Vagina (tissue), 2 donors: ENCODE measurements at places on chromosomes 12 and 14.

GRCh38 chr14:24162093-24162492 lies 1.0 kb downstream of the IRF9 start:
- no peak for DNase-seq

GRCh38 chr14:58082011-58082410 lies 70.0 kb downstream of the ARMH4 start:
- no peak for DNase-seq

DNA sequence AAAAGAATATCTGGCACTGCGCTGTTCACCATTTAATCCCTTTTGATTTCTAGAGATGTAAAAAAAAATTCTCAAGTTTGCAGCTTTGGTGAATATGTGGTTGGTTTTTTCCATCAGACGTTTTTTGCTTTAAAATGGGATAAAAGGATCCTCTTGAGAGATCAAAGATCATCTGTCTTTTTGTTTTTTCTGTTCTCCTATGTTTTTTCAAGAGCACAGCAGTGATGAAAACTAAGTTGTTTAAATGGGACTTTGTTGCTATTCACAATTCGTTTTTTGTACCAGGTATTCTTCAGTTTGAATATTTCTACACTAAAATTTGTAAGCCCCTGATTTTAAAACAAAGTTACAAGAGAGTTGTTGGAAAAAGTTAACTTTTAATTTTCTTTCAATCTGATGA lies 29.7 kb upstream of the REP15 start:
- no peak for DNase-seq

GRCh38 chr12:116495260-116495659 lies 63.9 kb upstream of the MAP1LC3B2 start:
- DNase-seq = no peak

GRCh38 chr14:77213679-77214016 lies 32.0 kb downstream of the TMEM63C start:
- DNase-seq = no peak

DNA sequence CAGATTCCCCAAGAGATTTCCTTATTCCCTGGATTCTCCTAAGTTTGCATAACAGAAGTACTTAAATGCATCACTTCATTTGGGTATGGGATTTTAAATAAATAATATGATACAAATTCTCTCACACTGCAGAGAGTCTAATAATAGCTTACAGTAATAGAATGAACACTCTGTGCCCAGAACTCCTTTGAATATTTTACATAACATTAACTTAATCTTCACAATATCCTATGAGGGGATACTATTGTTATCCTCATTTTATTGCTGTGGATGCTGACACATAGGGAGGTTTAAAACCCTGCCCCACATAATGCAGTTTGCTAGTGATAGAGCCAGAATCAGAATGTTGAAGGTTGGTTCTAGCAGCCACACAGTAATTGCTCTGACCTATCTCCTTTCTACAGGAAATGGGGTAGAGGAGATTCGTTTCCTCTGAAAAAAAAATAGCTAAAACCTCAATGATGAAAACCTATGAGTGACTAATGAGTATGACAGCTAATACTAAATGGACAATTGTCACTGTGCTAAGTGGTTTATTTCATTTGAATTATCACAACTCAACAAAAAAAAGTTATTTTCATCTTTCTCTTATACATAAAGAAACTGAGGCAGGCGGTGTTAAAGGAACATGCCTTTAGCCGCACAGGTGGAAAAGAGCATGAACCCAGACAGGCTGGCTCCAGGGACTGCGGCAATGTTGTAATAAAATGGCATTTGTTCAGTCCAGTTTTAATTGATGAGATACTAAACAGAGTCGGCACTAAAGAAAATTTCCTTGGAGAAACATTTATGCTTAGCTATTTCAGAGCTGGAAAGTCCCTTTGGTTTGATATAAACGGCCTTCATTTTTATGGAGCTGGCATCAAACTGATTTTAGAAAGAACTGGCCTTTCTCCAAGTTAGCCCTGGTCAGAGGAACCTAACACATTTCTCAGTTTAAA lies 880.9 kb downstream of the NRXN3 start:
- DNase-seq = no peak

DNA sequence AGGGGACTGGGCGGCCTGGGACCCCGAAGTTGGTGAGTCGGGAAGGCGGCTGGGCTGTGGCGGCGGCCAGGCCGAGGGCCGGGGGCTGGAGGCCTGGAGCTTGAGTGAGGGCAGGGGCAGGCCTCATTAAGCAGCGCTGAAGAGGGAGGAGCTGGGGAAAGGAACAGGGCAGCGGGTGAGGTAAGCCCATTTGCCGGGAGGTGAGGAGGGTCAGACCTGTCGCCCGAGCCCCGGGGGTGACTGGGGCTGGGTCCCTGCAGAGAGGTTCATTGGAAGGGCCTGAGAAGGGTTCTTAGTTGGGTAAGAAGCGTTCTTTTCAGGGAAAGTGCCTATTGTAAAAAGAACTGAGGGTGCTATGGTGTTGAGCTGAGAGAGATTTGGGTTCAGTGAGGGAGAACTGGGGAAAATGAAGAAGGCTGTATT lies 441 bp downstream of the RAB5B start:
- no peak for DNase-seq

DNA sequence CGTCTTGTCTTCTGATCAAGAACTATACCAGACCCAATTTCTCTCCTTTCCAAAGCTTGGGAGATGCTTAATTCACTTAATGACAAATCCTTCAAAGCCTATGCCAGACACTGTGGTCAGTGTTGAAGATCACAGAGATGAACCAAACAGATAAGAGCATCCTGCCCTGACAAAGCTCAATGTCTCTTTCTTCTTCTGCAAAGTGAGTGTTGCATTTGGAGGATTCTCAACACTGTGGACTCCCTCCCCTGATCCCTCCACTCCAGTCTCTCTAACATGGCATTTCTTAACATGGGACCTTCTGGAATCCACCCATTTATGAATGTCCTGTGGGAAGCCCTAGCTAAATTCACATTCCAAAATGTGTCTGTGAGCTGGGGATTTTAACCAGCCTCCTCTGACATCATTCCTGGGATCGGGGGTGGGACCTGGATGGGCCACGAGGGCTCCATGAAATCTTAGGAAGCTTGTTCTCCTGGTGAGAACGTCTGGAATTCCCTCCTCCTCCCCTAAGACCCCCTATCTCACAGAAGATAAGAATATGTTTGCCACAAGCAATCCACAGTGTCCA lies 20.3 kb downstream of the SYNE3 start:
- no peak for DNase-seq

GRCh38 chr14:56812364-56813141 lies 2.3 kb upstream of the OTX2 start:
- DNase-seq = no peak

DNA sequence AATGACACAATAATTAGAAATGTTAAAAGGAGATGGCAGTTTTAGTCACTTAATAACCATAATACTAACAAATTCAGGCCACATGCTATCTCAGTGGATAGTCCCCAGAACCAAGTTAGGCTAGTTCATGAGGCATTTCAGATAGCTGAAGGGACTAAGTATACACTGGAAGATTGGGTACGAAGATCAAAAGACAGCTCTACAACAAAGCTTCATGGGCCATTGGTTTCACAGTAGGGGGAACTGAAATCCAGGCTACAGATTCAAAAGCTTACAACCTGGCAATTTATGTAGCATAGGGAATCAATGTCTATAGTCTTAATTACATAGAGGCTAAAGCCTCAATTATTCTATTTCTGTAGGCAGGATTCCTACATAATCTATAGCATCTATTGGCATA lies 343.0 kb downstream of the RGS6 start:
- no peak for DNase-seq

DNA sequence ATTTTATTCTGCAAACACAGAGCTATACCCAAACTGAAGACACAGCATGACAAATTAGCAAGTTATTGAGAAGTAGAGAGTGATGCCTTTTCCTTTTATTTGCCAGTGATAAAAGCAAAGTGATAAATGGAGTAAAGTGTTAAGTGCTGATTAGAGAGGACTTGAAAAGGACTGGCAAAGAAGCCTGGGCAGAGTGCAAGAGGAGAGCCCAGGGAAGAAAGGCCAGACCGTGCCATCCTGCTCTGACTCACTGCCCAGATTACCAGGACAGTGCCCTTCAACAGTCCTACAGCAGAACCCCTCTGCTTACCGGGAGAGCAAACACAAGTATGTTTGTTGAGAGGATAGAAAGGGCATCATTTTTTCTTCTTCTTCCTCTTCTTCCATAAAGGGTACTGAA lies 106.5 kb downstream of the ETV6 start:
- no peak for DNase-seq

DNA sequence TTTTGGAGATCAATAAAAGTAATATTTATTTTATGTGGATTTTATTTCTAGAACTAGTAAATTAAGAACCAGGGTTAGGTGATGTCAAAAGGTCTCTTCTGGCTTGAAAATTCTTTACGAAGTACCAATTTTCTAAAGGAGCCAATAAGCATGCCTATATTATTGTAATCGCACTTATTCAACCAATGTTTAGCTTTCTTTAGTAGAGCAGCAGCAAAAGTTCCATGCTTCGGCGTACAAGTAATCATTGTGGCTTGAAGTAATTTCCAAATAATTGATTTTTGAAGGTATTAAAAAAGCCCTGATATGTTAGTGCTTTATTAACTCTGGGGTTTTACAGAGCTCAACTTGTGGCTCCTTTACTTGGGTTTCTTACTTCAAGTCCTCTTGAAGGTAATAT lies 3.4 kb downstream of the RMST start:
- DNase-seq = no peak

DNA sequence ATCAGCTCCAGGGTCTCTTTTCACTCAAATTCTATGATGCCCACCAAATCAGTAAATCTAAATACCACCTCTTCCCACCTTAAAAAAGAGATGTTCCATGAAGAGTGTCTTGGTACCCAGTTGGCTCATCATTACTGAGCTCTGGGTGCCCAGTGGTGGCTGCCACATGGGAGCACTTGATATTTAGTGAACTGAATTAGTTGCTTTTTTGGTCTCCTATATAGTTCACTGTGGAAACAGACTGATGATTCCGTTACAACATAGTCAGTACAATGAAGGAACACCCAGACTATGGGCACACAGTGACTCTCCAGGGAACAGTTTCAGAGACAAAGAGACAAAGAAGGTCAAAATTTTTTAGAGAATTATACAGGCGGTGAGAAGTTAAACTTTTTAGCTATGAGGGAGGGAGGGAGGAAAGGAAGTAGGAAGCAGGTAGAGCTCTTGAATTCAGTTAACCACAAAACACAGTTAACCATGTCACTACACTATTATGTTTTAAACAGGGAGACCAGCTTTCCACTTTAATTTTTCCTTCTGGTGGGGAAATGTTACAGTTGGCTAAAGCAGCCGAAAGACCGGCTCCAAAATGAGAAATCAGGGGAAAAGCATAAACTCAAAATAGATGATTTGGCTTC lies 14.6 kb upstream of the YY1 start:
- DNase-seq = no peak

GRCh38 chr12:21543151-21543550 lies 17.1 kb downstream of the SPX start:
- no peak for DNase-seq

- no peak for DNase-seq
Measured at GRCh38 chr14:95876761-95877538, at the start of gene TUNAR. TSS of gene TUNAR (plus strand) at chr14:95876832.

- no peak for DNase-seq
Measured at GRCh38 chr14:31895206-31895605, 181.9 kb upstream of the ARHGAP5 start.

- no peak for DNase-seq
Measured at GRCh38 chr12:123850246-123851134, 88.4 kb downstream of the DNAH10 start.

DNA sequence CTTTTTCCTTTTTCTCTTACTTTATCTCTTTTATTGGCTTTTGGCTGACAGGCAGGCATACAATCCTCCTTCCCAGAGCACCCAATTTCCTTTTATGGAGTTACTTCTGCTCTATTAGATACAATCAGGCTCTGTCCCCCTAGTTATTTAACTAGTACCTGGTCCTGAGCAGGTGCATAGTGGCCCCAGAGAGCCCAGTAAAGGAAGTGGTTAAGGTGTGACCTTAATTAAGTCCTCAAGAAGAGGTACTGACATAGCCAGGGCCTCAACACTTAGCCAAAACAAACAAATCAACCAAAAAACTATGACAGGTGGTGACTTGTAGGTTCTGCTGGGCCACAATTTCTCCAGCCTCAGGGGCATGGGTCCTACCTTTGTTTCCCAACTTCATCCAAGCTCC lies 82.9 kb downstream of the CCDC60 start:
- no peak for DNase-seq

GRCh38 chr14:59245809-59246295 lies 57.4 kb downstream of the DAAM1 start:
- DNase-seq = no peak

- no peak for DNase-seq
Measured at GRCh38 chr14:92781350-92781749, 12.8 kb upstream of the GOLGA5 start.
